Stimulated activated CD4-positive, alpha-beta T cell treated with anti-CD3 and anti-CD28 coated beads, Interleukin-4, amount 100 ng/mL, for 24 hours (primary cell): ENCODE measurements at places on chromosomes 16 and 17.

- DNase-seq = no peak
Measured at GRCh38 chr17:15309793-15310192, 31.6 kb downstream of the TEKT3 start.

GRCh38 chr17:54368906-54369305 lies 531.7 kb upstream of the TOM1L1 start:
- no peak for DNase-seq

DNA sequence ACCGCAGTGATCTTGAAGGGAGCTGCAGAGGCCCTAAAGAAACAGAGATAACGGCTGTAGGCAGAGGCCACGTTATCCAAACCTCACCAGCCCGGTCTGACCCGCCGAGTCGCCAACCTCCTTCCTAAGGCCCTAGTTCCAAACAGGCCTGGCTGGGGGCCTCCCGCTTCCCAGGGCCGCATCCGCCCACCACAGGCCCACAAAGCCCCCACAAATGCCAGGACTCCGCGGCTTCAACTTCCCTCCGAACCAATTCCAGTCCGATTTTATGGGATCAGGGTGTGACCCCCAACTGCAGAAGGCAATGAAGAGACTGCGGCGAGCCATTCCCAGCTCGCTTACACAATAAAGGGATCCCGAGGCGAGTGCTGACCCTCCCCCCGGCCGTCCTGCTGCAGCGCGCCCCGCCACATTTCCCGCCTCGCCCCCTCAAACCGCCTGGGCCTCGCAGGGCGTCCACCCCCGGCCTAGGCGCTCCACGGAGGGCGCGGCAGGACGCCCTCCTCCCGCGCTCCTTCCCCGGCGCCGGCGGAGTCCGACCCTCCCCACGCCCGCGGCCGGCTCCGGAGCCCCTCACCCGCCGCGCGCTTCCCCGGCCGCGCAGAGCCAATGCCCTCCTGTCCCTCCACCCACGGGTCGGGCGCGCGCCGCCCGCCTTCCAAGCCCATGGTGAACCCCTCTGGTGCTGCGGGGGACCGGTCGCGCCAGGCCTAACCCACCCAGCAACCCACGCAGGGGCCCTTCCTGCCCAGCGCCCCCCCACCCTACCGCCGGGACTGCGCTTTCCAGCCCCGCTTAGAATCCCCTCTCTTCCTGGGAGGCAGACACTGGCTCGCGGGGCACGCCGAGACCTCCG lies 926 bp downstream of the MYH10 start:
- no peak for DNase-seq

DNA sequence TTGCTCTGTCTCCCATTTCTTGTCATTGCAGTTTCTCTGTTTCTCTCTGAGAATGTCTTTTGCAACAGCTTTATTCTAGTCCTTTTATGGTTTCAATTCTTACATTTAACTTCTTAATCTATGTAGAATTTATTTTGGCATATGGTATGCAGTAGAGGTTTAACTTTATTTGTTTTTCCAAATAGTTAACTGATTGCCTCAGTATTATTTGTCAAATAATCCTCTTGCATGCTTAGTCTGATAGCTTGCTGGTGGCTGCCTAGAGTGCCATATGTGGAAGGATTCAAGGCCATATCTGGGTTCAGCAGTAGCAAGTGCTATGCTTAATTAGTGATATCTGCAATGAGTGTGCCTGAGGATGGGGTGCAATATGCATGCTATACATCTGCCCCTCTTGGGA lies 6.9 kb downstream of the SNTB2 start:
- DNase-seq = no peak

GRCh38 chr16:10625595-10626357 lies 45.4 kb upstream of the EMP2 start:
- no peak for DNase-seq

GRCh38 chr16:58461056-58461455 lies 38.9 kb upstream of the NDRG4 start:
- no peak for DNase-seq

- no peak for DNase-seq
Measured at GRCh38 chr17:81905993-81906392, 4.0 kb downstream of the NPB start.

- no peak for DNase-seq
Measured at GRCh38 chr16:49542391-49542891, 168.8 kb downstream of the C16orf78 start.

- DNase-seq = peak; percentile 22
Measured at GRCh38 chr16:30122604-30123160, 338 bp downstream of the MAPK3 start.

DNA sequence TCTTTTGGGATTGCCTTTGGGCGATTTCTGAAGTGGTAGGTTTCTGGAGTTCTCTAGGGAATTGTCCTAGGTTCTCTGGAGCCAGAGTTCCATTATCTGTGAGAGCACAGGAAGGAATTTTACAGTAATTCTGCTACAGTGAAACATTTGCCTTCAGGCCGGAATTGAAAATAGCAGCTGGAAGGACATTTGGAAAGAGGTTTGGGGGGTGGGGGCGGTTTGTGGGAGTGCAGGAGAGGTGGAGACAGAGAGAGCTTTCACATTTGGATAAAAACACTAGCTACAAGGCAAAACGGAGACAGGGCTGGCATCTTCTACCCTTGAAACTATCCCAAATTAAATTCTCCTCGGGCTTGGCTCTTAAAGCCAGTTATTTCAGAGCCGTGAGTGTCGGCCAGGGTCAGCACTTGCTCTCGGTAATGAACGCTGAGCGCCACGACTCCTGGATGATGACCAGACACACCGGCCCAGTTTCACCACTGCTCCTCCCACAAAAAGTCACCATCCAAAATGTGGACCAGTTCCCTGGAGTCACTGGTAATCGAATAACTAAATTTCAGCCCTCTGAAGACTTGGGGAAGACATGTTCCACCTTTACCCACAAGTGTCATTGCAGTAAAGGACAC lies 67.7 kb upstream of the TANC2 start:
- DNase-seq = no peak

- no peak for DNase-seq
Measured at GRCh38 chr17:40909755-40910154, 24.7 kb upstream of the KRT20 start.

DNA sequence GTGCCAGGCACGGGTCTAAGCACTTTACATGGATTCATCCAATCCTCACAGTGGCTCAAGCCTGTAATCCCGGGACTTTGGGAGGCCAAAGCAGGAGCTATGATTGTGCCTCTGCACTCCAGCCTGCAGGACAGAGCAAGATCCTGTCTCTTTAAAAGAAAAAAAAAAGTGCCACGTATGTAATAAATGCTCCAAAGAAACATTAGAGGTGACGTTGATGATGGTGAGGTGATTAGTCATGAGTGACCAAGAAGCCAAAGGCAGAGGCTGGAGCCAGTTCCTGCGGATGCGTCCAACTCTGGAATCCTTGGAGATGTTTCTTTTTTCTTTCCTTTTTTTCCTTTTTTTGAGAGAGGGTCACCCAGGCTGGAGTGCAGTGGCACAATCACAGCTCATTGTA lies 59.4 kb upstream of the SIAH1 start:
- no peak for DNase-seq

DNA sequence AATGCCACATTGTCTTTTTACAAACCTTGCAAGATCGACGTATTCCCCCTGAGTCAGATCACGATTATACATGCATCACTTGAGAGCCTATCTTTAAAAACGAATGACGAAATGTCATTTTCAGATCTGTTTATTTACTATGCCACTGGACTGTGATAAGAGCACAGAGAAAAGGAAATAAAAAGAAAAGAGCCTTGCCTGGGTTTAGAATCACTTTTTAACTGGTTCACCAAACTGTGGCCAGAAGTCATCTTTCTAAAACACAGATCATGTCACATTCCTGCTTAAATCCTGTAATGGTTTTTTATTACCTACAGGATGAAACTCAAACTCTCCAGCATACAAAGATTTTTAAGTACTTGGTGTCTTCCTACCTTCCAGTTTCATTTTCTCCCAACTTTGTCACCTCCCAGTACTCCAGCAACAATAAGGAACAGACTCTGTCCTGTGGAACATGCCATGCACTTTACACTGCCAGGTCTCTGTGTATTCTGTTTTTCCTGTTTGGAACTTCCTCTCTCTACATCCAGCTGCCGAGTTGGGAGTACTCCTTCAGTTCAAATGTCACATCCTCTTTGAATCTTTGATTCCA lies 91.5 kb downstream of the SNX11 start:
- DNase-seq = no peak

DNA sequence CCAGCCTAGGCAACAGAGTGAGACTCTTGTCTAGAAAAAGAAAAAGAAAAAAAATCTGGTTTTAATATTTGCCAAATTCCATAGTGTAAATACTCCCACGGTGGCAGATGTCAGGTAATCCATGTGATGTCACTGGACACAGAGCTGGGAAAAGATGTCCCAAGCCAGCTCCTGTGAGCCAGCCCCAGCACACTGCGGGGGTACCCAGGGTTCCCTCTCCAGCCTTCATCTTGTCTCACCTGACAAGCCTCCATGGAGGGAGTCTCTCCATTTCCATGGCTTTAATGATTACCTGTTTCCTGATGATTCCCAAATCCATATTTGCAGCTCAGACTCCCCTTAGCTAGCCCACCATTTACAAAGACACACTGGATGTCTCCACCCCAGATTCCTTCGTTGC lies 4.6 kb downstream of the CD300LB start:
- DNase-seq = no peak

GRCh38 chr16:72508191-72508590 lies 336.2 kb upstream of the PMFBP1 start:
- DNase-seq = no peak

- no peak for DNase-seq
Measured at GRCh38 chr16:1919327-1919998, 1.2 kb upstream of the HS3ST6 start.

GRCh38 chr17:65389949-65390348 lies 171.5 kb downstream of the AXIN2 start:
- DNase-seq = no peak

- no peak for DNase-seq
Measured at GRCh38 chr16:82935766-82936165, 309.0 kb downstream of the CDH13 start.

- DNase-seq = no peak
Measured at GRCh38 chr16:269061-269796, 6.5 kb downstream of the RGS11 start.

DNA sequence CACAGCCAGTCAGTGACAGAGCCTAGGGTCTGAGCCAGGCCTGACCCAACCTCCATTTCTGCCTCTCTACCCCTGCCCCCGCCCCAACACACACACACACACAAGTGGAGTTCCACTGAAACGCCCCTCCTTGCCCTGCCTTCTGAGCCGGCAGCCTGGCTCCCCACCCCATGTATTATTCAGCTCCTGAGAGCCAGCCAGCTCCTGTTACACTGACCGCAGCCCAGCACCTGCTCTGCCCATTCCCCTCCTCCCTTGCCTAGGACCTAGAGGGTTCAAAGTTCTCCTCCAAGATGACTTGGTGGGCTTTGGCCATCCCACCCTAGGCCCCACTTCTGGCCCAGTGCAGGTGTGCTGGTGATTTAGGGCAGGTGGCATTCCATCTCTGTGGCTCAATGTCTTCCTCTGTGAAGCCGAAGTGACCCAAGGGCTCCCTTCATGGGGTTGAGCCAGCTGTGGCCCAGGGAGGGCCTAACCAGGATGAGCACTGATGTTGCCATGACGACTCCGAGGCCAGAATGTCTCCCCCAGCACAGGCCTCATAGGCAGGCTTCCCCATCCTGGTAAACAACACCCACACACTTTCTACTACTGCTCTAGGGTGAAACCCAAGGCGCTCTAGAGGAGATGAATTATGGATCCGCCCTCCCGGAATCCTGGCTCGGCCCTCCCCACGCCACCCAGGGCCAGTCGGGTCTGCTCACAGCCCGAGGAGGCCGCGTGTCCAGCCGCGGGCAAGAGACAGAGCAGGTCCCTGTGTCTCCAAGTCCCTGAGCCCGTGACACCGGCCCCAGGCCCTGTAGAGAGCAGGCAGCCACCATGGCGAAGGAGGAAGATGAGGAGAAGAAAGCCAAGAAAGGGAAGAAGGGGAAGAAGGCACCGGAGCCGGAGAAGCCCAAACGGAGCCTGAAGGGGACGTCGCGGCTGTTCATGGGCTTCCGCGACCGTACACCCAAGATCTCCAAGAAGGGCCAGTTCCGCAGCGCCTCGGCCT lies 9.7 kb downstream of the MYO15A start:
- DNase-seq = no peak

DNA sequence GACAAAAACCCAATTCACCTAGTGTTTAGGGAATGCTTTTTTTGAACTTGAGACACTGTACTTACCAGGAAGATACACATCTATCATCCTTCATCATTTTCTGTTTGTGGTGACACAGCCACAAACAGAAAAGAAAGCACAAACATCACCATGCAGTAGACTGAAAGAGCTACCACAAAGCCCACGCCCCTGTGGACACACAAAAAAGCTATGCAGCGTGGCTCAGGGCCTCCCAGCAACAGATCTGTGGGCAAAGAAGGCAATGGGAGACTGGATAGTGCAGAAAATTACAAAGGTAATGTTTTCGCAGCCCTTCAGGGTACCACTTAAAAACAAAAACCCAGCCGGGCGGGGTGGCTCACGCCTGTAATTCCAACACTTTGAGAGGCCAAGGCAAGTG lies 9.6 kb downstream of the COTL1 start:
- no peak for DNase-seq
